ENCODE measurements at places on chromosomes 4 and X.

DNA sequence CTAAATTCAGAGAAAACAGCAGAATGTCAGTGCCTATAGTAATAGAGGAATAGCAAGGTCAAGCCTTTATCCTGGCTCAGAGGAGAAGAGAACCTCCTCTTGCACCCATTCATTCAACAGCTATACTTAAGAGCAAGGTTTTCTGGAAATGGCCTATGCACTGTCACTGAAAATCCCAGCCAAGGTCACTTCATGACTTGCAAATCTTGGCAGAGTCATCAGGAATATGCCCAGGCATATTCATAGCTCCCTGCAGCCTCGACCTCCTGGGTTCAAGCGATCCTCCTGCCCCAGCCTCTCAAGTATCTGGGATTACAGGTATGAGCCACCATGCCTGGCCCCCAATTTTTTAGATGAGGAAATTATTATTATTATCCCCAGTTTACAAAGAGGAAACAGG, 35.8 kb upstream of the NOCT start:
- no peak for DNase-seq

DNA sequence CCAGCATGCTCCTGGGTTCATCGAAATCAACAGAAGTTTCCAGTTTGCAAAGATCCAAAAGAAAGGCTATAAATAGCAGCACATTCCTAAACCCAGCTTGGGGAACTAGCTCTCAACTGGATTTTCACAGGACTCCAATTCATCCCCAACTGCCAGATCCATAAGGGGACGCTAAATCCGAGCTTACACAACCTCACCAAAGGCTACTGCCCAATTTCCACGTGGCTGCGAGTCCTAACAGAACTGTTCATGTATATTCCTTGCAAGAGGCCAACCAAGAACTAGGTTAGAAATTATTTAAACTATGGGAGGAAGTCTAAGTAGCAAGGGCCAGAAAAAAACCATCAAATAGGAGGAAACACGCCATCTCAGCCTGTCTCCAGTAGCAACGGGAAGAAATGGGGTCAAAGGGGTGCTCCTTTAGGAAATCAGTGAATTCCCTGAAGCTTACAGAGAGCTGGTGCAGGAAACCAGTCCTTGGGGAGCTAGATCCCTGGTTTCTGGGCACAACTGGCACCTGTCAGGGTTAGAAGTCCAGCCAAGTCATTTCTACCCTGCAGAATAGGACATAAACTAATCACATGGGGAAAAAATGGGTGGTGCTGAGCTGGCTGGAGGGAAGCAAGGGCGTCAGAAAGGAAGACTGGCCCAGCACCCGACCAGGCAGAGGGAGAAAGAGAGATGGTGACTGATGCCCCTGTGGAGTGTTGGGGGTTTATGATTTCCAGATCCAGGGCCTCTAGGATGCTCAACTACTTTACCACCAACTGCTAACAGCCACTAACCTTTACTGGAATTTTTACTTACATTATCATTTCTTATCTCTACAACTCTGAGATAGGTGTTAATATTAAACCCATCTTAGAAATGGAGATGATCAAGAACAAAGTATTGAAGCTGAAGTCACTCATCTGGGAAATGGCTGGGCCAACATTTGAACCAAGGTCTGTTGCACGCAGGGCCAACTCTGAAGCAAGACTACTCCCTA, 20.5 kb downstream of the RELL1 start:
- DNase-seq: no peak

DNA sequence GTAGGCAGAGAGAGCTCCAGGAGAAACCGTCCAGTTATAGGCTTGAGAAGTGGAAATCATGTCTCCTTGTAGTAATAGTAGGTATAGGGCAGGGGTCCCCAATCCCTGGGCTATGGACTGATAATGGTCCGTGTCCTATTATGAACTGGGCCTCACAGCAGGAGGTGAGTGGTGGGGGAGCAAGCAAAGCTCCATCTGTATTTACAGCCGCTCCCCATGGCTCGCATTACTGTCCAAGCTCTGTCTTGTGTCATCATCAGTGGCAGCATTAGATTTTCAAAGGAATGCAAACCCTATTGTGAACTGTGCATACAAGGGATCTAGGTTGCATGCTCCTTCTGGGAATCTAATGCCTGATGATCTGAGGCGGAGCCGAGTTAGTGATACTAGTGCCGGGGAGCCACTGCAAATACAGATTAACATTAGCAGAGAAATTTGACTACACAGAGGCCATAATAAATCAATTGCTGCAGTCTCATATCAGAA, 67.6 kb downstream of the MRPL1 start:
- DNase-seq: no peak

DNA sequence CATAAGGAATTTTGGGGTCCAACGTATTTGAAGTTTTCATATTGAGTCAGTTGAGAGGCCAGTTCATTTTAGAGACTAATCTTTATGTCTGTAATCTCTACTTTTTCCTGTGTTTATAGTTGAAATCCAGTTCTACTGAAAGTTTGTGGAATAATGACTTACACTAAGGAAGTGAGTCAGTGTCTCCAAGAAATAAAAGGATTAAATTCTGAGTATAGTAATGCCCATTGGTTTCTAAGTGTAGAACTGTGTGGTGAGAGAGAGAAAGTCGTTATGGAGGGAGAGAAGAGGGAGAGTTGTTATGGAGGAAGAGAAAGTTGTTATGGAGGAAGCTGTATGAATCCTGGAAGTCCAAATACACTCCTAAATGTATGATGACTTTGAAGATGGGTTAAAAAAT, 264.6 kb upstream of the HAND2 start:
- DNase-seq: no peak

DNA sequence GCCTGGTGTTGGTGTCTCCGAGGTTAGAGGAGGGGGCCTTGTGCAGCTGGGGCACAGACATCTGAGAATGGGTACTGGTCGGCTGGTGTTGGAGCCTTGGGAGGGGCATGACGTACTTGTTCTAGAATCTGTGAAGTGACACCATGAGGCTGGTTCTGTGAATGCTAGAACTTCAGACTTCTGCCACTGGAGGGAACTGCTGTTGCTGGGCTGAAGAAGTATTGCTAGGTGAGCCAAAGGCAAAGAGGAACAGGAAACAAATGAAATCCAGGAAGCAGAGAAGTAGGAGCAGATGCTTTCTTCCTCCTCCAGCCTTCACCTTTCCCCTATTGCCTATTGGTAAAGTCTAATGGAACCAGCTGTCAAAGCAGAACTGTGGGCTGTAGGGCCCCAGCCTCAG, 120.9 kb upstream of the DDIT4L start:
- DNase-seq: no peak

DNA sequence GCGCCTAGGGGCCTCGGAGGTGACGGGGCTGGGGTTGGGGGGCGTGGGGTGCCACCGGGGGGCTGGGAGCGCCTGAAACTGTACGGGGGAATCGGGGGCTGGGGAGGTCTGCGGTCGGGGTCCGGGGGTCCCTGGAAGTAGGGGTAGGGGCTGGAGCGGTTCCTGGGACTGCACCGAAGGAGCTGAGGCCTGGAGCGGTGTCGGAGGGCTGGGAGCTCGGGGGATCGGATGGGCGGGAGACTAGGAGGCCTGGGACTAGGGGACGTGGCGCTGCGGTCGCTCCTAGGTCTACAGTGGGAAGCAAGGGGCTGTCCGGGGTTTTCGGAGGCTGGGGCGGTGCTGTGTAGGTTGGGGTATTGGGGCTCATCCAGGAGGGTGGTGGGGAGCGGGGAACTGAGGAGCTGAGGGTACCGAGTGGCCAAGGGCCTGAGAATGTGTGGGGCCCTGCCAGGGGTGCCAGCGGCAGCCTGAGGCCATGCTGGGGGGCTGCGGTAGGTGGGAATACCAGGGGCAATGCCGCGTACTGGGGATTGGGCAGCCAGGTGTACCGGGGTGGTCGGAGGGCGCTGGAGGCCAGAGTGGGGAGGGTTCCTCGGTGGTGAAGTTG, 562 bp downstream of the AKAP17A start:
- DNase-seq: no peak

GRCh38 chrX:36443007-36443406, 523.5 kb downstream of the CFAP47 start:
- DNase-seq: no peak

DNA sequence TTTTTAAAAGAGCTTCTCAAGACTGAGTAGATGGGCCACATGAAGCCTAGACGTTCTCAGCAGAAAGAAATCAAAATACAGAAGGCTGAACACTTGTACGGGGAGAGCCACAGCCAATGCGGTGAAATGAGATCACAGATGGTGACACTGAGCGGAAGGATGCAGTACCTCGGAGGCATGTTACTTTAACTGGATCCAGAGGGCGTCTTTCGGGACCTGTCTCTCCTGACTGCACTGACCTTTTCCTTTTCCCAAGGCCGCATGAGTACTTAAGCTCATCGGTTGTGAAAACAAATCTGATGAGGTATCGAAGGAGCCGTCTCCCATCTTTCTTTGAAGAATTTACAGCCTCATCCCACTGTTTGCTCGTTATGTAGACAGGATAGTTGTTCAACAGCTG, 32.6 kb downstream of the BEND4 start:
- no peak for DNase-seq

- no peak for DNase-seq
Observed at GRCh38 chr4:110484029-110484428, 8.1 kb downstream of the ENPEP start.

DNA sequence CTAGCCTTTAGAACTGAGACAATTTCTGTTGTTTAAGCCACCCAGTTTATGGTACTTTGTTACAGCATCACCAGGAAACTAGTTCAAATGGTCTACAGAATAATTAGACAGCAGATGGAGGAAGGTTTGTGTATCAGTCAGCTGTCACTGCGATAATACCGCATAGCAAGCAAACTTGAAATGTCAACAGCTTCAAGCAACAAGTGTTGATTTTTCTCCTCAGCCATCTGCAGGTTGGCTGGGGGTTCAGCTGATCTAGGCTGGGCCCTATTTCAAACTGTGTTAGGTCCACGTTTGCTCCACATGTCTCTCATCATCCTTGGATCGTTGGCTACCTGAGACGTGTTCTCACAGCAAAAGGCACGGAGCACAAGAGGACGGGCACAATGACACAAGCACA, 19.2 kb upstream of the PHEX start:
- DNase-seq: no peak

GRCh38 chrX:627510-627981, 3.0 kb upstream of the SHOX start:
- no peak for DNase-seq

GRCh38 chr4:107999932-108000539, 10.3 kb downstream of the HADH start:
- no peak for DNase-seq

GRCh38 chr4:149702414-149703293, 113.0 kb downstream of the IQCM start:
- DNase-seq: no peak

- no peak for DNase-seq
Observed at GRCh38 chr4:151540728-151541388, 131.9 kb downstream of the FHIP1A start.

Measured in occipital lobe (tissue), 3 donors.